Activated T-cell treated with anti-CD3 and anti-CD28 coated beads for 1 hour (primary cell): ENCODE measurements at places on chromosomes 16 and 17.

DNA sequence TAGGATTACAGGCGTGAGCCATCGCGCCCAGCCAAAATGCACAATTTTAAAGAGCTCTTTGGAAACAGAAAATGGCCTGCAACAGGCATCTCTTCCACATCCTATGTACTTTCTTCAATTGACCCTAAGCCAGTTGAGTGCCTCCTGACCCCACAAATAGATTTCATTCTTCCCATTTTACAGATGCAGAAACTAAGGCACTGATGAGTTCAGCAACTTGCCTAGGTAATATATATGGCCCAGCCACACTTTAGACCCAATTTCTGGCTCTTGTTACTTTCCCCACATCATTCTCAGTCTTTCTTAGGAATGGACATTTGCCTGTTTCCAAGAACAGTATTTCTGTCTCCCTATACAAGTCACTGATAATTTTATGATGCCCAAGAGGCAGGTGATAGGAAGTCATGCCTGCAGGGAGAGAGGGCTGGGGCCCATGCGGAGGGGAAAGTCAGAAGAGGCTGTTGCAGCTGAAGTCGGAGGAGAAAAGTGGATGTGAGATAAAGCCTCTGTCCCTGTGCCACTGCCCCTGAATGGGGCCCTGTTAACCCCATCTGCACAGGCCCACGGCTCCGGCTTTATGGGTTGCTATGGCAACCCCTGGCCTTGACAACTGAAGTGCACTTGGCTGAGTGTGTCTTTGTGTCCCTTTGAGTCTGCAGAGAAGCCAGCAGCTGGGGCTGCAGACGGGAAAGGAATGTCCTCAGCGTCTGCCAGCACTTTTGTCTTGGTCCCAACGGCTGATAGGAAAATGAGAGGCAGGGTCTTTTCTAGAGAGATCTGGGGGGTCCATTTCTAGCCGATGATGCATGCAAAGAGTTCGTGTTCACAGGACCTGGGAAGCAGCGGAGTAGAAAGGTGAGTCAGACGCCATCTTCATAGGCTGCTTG is 45.9 kb downstream of the ABAT start:
- no peak for DNase-seq

GRCh38 chr16:12318661-12319427 is 342.3 kb downstream of the SNX29 start:
- DNase-seq: no peak

DNA sequence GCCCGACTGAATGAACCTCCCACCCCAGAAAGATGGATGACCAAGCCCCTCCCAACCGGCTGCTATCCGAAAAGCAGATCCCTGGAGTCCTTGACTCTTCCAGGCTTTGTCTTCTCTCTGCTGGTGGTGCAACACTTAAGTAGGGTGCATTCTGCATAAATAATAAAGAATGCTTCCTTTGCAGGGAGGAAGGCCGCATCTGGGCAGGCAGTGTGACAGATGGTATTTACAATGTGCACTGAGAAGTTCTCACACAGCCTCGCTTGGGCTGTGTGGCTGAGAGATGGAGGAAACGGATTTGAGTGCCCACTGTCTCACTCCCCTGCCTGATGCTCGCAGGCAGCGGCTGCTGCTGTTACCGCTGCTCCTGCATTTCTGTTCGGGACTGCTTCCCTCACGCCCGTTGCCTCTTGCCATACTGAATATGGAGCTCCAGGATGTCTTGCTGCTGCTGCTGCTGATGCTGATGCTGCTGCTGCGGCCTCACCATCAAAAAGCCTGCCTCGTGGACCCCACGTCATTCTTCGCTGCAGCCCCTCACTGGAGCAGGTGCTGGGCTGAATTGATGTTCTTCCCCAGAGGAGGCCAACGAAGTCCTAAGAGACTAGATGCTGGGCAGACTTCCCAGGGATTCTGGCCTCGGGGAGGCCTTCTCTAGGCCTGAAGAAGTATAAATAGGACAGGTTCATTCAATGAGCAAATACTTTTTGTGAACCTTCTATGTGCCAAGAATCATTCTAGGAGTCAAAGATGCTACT is 7.1 kb upstream of the RHBDL3 start:
- DNase-seq: no peak

DNA sequence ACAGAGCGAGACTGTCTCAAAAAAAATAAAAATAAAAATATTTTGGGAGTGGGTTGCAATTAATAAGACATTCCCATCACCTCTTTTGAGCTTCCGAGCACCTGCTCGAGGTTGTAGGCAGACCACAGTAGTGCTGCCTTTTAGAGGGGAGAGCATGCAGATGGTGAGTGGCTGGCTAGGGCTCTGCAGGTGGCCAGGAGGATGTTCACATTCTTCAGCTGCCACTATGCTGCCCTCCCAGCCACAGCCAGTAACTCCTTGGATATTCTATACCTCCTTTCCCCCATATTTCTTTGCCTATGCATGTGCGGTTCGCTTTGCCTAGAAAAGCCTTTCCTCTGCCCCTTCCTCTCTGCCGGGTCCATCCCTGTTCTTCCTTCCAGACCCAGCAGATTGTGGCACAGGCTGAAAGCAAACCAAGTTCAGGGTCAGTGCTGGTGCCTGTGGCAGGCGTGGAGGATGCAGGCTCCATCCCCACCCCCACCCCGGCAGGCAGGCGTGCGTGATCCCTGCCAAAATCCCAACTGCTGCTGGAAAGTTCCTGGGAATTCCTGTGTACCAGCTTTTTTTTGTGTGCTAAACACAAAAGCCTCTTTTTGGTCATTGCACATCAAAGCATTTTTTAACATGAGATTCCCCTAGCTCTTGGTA is 33.8 kb upstream of the CMIP start:
- DNase-seq: no peak

DNA sequence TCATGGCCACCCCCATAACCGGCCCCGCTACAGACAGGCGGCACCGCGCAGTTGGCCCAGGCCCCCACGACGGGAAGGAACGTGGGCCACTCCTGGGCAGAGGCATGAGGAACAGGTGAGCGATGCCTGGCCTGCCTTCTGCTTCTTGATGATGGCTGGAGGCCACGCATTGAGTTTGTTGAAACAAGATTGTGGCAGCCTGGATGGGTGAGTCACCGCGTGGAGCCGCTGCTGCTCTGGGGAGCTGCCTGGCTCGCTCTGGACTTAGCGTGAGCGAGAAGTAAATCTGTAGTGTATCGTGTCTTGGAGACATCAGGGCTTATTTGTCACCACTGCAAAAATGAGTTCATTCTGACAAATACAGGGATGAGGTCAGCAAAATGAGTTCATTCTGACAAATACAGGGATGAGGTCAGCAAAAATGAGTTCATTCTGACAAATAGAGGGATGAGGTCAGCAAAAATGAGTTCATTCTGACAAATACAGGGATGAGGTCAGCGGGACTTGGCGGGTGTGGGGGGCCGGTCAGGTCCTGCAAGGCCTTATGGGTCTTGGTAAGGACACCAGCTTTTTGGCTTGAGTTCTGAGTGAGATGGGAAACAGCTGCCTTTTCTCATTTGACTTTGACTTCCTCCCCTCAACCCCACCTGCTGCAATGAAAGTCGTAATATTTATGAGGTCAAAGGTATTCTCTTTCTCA is 93.0 kb downstream of the SEC14L1 start:
- no peak for DNase-seq

GRCh38 chr17:81405411-81405872 is 10.2 kb downstream of the BAHCC1 start:
- no peak for DNase-seq
